Suppressor macrophage treated with lipopolysaccharide for 1 hour (primary cell): ENCODE measurements at places on chromosomes 6 and 20.

- no peak for DNase-seq
These were observed 677.4 kb upstream of the CHD6 start for GRCh38 chr20:42295592-42295991.

DNA sequence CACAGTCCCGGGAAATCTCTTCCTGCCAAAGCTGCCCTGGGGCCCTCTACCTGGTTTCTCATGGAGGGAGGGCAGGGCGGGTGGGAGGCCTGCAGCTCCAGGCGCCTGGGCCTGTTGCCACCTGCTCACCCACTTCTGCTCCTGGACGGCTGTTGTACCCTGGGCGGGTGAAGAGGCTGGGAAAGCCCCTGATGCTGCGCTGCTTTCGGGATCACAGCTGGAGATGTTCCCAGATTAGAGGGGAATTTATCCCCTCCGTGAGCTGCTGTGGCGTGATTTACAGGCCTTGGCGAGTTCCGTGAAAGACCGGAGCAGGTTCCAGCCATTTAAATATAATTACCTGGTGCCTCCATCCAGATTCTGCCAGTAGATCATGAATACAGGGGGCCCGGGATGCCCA, 12.3 kb upstream of the VSTM2L start:
- DNase-seq: no peak

- peak; percentile 79 for DNase-seq
These were observed at the start of gene MAP7 for GRCh38 chr6:136550330-136551071. Gene MAP7 (minus strand): TSS chr6:136550422. CDS start chr6:136550408, 14 bp downstream.

GRCh38 chr6:14943116-14943515, 302.8 kb upstream of the JARID2 start:
- peak; percentile 31 for DNase-seq
